Mesothelial cell of epicardium (in vitro differentiated cells): ENCODE measurements at places on chromosomes 11 and 22.

DNA sequence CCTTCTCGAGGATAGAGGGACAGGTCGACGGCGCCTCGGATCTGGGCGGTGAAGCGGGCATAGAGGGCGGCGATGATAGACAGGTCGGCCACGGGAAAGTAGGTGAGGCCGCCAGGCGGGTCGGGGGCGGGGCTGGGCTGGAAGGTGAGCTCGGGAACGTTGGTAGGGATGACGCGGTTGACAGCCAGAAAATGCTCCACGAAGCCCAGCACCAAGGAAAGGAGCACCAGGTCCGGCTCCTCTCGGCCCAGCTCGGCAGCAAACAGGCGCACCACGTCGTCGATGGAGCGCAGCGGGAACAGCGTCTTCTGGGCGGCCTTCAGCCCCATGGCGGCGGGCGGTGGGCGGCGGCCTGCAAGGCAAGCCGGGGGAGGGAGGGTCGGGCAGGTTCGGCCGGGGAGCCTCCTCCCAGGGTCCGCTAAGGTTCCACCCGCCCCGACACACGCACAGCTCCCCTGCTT is 540 bp downstream of the MEN1 start:
- no peak for DNase-seq

DNA sequence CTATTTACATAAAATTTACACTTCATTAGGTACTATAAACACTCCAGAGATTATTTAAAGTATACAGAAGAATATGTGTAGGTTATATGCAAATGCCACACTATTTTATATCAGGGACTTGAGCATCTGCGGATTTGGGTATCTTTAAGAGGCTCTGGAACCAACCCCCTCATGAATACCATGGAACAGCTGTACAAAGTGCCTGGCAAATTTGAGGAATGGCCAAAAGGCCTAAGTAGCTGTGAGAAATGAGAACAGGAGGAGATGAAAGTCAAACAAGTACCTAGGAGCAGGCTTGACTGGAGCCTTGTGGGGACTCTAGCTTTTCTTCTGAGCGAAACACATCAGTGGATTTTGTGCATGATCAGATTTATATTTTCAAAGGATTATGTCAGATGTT is 149.3 kb downstream of the RBFOX2 start:
- DNase-seq = no peak

DNA sequence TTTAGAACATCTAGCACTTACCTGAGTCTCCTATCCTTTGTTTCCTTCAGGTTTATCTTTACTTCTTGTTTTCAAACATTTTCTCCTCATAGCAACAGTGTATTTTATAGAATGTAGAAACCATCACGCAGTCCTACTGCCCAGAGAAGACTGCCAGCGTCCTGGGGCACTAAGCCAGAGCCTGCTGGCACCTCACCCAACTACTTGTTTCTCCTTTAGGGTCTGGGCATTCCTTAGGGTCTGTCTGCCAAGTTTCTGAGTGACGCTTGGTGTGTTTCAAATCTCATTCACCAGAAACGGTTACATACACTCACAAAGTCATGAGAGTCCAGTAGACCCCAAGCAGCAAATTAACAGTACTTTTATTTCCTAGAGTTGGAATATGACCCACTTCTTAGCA is 49.6 kb upstream of the SLC25A1 start:
- DNase-seq = no peak

GRCh38 chr11:82718307-82718706 is 15.4 kb downstream of the FAM181B start:
- DNase-seq = no peak

DNA sequence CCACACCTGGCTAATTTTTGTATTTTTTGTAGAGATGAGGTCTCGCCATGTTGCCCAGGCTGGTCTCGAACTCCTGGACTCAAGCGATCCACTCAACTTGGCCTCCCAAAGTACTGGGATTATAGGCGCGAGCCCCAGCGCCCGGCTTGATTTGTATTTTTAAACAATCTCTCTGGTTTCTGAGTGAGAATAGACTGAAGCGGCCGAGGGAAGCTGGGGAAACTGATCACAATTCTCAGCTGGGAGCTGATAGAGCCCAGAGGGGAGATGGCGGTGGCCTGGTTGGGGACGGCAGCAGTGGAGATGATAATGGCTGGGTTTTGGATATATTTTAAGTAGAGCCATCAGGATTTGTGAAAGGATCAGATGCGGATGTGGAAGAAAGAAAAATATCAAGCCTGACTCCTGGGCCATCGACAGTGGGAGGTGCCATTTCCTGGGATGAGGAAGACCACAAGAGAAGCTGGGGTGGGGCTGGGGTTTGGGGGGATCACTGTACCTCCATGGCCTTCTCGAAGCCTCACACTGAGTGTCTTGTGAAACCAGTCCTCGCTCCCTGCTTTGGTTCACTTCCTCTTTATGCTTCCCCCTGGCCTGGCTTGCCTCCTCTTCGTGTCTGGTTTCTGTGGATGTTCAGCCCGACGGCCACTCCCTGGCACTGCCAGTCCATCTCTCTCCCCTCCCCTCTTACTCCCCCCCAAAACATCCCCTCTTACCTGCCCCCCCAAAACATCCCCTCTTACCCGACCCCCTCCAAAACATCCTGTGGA is 51.9 kb downstream of the IGLL1 start:
- DNase-seq = no peak

DNA sequence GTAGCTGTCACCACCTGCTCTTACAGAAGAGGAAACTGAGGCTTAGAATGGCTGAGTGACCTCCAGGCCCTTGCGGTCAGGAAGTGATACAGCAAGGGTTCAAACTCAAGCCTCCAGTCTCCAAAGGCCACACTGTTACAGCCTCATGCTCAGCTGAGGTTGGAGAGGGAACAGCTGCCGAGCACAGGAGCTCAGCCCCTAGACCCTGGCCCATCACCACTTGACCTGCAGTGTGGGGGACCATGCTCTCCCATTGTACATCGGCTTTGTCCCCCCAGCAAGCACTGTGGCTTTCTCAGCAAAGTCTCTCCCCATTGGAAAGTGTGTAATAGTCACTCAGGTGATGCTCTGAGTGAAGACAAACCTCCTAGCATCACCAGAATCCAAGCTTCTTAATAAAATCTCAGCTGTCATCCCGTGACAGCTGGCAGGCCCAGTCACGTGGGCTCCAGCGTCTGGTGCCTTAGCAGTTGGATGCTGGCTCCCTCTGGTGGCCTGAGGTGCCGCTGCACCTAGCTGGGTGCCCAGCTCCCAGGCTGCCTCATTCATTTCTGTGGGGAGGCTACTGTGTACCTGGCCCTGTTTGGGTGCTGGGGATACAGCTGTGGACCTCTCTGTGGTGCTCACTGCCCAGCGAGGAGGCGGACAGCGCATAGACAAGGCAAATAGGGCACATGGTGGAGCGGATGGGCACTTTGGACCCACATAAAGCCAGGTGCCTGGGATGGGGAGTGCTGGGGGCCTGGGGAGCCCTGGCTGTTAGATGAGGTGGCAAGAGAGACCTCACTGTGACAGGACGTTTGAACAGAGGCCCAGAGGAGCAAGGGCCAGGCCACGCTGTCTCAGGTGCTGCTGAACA is 19.1 kb upstream of the MYRF start:
- DNase-seq = peak; percentile 64

GRCh38 chr11:17504330-17505107 is 27.9 kb upstream of the ABCC8 start:
- DNase-seq = peak; percentile 53

- no peak for DNase-seq
Measured at GRCh38 chr22:22408731-22409696, 99.5 kb downstream of the ZNF280B start.

GRCh38 chr11:107683807-107684206 is 28.0 kb downstream of the SLN start:
- no peak for DNase-seq

- DNase-seq = no peak
Measured at GRCh38 chr22:45608763-45609180, 62.9 kb upstream of the ATXN10 start.

- peak; percentile 48 for DNase-seq
Measured at GRCh38 chr11:133821776-133822175, 23.5 kb downstream of the SPATA19 start.

GRCh38 chr11:119780222-119780953 is 51.4 kb upstream of the NECTIN1 start:
- no peak for DNase-seq

DNA sequence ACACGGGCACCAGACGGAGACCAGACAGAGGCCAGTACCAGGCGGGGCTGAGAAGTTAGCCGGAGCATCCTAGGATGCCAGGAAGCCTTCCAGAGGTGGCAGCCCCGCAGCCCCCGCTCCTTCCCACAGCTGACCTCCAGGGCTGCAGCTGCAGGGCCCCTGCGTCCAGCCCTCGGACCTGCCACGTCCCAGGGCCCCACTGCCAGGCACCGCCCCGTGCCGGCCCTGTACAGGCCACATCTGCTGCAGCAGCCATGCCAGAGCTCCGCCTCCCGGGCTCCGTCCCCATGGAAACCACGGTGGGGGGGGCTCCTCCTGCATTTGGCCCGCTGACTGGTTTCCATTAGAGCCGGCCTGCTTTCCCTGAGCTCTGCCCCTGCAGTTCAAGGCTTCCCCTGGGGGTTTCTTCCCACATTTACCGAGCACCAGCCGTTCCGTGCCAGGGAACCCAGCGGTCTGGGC is 62.5 kb upstream of the PPARA start:
- no peak for DNase-seq

DNA sequence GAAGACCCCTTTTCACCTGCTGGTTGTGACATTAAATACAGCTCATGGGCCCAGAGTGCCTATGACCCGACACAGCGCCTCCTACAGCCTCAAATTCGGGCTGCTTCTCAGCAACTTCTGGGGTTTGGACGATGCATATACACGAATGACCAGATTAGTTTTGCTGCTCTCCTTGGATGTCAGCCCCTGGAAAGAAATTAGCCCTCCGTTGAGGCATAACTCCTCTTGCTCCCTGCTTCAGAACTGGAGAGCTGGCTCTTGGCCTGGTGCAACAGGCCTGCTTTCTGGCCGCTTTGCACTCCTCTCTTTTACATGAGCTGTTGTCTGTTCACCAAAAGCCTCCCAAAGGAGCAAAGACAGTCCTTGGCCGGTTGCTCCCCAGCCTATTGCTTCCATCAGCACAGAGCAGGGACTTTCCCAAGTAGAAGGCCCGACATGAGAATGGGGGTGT is 3.3 kb downstream of the TECTA start:
- no peak for DNase-seq

DNA sequence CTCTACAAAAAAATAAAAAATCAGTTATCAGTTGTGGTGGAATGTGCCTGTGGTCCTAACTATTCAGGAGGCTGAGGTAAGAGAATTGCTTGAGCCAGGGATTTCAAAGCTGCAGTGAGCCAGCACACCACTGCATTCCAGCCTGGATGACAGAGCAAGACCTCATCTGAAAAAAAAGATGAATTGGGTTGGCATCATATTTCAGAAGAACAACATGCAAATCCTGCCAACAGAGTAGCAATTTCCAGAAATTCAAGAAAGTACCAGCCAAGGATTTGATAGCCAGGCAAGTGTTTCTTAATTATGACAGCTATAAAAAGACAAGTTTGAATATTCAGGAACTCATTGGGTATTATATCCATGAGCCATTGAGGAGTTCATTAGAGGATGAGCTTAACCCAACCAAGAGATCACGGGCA is 75.2 kb downstream of the USP47 start:
- DNase-seq = no peak

GRCh38 chr11:30585892-30586250 is 282 bp downstream of the MPPED2 start:
- peak; percentile 71 for DNase-seq

DNA sequence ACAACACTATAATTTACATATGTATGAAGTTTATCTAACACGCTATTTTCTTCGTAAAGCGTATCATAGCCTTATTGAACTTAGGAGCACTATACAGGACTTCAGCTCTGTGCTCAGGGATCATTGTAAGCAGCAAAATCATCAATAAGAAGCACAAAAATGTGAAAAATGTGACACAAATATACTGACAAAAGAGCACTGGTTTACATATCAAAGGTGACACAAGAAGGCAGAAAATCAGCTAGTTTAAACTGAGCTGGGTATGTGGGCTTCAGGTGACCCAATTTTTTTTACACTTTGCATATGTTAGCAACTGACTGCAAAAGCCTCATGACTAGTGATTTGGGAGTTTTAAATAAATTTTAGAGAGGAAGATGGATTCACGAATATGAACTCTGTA is 215.2 kb upstream of the CHORDC1 start:
- DNase-seq = no peak

- peak; percentile 57 for DNase-seq
Measured at GRCh38 chr11:124114942-124115781, at the start of gene VWA5A. Gene VWA5A, plus strand, starts transcription at chr11:124115450. Its CDS starts 2,062 bp downstream, at chr11:124117512.

DNA sequence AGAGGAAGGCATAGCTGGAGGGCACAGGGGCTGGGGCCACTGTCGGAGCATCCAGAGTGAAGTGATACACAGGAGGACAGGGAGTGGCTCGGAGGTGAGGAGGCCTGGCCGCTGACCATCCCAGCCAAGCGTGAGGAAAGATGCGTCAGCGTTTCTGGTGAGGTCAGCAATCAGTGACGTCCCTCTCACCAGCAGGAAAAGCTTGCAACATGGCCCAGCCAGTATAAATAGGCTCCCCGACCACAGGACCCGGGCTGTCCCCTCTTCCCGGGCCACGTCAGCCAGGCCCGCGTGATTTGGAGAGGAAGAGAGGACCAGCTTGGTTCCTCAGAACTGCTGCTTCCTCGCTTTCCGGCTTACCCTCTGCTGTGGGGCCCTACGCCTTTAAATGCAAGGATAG is 4.2 kb upstream of the OSM start:
- DNase-seq = no peak

- DNase-seq = no peak
Measured at GRCh38 chr11:78190871-78191538, 2.3 kb downstream of the USP35 start.

DNA sequence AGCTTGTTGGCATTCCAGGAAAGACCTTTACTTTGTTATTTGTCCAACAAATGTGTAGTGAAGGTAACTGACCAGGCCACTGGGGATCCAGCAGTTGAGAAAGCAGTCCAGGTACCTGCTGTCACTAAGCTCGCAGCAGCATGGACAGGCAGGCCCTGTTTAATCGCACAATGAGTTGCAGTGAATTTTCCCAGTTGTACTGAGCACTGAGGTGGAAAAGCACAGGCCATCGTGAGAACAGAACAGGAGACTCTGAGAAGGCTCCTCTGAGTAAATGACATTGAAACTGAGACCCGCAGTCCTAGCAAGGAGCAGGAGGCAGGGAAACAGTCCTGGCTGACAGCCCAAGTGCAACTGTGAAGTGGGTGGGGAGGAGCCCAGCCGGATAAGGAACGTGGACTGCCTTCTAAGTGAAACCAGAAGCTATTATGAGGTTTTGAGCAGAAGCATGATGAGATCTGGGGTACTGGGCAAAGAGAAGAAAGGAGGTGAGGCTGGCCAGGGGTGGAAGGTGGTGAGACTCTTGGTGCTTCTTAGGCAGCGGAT is 39.8 kb upstream of the CDON start:
- no peak for DNase-seq

- DNase-seq = no peak
Measured at GRCh38 chr11:104120493-104121137, 43.3 kb downstream of the PDGFD start.

GRCh38 chr22:49849161-49850020 is 4.3 kb upstream of the ZBED4 start:
- no peak for DNase-seq

- DNase-seq = no peak
Measured at GRCh38 chr22:22392131-22392530, 116.4 kb downstream of the ZNF280B start.

- DNase-seq = no peak
Measured at GRCh38 chr11:1557904-1558774, 13.9 kb downstream of the DUSP8 start.

- no peak for DNase-seq
Measured at GRCh38 chr11:76270389-76270788, 64.1 kb upstream of the WNT11 start.
